Tibial artery (tissue), 4 donors: ENCODE measurements at places on chromosomes 3 and 15.

DNA sequence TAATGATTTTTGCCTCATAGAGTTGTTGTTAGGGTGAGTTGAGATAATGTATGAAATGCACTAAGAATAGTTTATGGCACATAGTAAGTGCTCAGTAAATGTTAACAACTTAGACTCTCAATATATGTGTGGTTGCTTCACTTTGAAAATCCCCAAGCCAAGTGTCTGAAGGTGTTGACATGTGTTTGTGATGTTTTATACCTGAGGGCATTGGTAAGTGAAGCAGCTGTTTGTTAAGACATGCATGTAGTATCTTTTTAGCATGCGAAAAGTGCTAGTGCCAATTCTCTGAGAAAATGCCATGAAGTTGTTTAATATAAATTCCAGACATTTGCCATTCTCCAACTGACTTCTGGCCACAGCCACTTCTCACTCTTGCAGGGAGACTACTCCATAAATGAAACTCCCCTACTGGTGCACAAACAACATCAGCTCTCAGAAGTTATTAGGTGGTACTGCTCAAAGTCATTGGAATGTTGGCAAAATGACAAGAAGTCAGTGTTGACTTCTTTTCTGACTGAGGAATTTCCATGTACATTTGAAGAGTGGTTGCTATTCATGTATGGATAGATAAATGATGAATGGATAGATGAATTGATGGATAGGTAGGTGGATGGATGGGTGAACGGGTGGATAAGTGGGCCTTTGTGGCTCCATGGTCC is 103.6 kb upstream of the NUDT16 start:
- H3K27me3 ChIP-seq, result no peaks in the 10 kb centered on the region
- no peaks in the 10 kb centered on the region for H3K36me3 ChIP-seq
- no peak overlapping the region for H3K27ac ChIP-seq
- H3K4me1 ChIP-seq, result peaks cover 3% of the 10 kb centered on the region

DNA sequence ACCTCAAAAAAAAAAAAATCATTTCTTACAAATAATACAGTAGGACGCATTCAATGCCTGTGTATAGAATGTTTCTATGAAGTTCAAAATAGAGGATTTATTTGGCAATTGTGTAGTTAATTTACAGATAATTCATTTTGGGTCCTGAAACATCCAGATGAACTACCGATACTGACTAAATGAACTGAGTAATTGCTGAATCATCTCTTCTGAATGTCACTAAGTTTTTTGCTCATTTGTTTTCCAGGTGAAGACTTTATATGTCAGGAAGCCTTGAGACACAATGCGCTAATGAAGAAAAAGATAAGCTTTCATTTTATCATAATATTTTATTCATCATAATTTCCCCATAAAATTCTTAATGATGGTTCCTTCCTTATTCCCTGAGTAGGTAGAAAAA is 39.7 kb downstream of the PCOLCE2 start:
- no peak for DNase-seq
- H3K27ac ChIP-seq, result no peak overlapping the region
- H3K36me3 ChIP-seq, result peaks cover 3% of the 10 kb centered on the region
- no peak overlapping the region for H3K4me3 ChIP-seq
- H3K4me1 ChIP-seq, result no peaks in the 10 kb centered on the region

DNA sequence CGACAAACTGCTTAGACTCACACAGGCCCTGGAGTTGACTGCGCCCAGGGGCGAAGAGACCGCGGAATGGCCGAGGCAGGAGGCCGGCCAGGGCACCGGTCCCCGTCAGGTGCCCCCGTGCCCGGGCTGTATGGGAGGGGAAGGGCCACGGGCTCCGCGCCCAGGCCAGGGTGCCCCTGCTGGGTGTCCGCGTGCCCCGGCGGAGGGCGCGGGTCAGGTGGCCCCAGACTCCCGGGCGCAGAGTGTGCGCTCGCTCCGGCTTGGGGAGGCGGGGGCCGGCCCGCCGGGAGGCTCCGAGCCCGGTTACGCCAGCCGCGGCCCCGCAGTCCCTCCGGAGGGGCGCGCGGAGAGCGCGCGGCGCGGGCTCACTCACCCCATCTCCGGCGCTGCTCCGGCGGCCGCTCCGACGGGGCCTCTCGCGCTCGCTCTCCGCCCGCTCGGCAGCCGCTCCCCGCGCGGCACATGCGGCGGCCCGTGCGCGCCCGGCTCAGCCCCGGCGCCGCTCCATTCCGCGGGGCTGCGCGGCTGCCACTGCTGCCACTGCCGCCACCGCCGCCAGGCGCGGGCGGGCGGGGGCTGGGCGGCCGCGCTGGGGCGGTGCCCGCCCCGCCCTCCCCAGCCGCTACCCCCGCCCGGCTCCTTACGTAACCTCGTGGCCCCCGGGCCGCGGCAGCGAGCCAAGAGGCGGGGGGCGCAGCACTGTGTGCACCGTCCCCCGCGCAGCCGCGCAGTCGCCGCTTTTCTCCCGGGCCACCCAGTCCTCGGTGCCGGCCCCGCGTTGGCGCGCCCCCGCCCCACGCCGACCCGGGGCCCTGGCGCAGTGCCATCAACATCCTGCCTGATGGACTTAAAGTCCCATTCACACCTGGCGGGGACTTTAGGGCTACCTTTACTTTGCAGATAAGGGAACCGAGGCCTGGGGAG is at the start of gene HOMER2:
Gene HOMER2, minus strand, starts transcription at position 563 of the 924 bp plus-strand sequence. Its CDS starts 185 bp downstream, at position 378.
- H3K27ac ChIP-seq, result no peak within 1 kb of the TSS
- peaks cover 18% of the 10 kb centered on the region for H3K4me1 ChIP-seq
- no peaks in the 10 kb centered on the region for H3K27me3 ChIP-seq

DNA sequence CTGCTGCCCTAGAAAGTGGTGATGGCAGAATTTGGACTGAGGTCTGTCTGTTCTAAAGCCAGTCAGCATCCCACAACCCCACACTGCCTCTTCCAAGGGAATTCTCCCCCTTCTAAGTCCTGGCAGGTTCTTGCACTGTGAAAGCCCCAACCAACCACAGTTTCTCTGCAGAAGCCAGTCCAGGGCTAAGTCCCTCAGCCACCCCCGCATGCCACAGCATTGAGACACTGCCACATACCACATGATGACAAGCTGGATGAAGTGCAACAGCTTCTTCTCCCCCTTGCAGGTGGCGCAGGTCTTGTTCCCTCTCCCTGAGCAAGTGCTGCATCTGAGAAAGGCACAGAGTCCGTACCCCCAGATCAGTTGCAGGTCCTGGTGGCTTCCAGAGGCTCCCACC is 18.6 kb downstream of the SSUH2 start:
- no peaks in the 10 kb centered on the region for H3K27me3 ChIP-seq
- no peak overlapping the region for H3K27ac ChIP-seq
- DNase-seq, result no peak
- no peak overlapping the region for H3K4me3 ChIP-seq
- no peaks in the 10 kb centered on the region for H3K36me3 ChIP-seq

DNA sequence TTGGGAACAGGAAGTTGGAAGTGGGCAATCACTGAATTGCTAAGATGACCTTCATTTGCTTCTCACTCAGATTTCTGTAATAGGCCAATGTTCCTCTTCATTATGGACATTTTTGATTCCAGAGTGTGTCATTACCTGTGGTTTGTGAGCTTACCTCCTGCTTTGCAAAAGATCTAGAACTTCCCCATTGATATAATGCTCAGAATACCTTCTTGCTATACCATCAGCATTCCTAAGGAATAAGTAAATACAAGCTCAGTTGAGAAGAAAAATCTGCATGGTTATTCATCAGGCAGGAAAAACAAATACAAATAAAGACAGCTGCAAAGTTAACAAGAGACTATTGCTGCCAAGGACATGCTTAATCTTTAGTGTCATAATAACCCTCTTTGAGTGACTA is 5.6 kb upstream of the RPL14 start:
- H3K27me3 ChIP-seq, result no peaks in the 10 kb centered on the region
- no peak for DNase-seq
- peaks cover 9% of the 10 kb centered on the region for H3K4me1 ChIP-seq
- H3K27ac ChIP-seq, result no peak overlapping the region

- no peak overlapping the region for H3K27ac ChIP-seq
- H3K4me3 ChIP-seq, result no peak overlapping the region
- no peaks in the 10 kb centered on the region for H3K36me3 ChIP-seq
- no peak for DNase-seq
- H3K27me3 ChIP-seq, result no peaks in the 10 kb centered on the region
- no peaks in the 10 kb centered on the region for H3K4me1 ChIP-seq
Observed at GRCh38 chr3:151794080-151794479, 19.8 kb upstream of the AADAC start.

GRCh38 chr3:194003114-194004057 is 132.6 kb upstream of the HES1 start:
- H3K4me3 ChIP-seq, result peak overlapping the region; percentile 48
- peak overlapping the region; percentile 60 for H3K27ac ChIP-seq
- no peaks in the 10 kb centered on the region for H3K36me3 ChIP-seq
- peaks cover 22% of the 10 kb centered on the region for H3K27me3 ChIP-seq
- H3K4me1 ChIP-seq, result peaks cover 5% of the 10 kb centered on the region
- peak; percentile 98 for DNase-seq

DNA sequence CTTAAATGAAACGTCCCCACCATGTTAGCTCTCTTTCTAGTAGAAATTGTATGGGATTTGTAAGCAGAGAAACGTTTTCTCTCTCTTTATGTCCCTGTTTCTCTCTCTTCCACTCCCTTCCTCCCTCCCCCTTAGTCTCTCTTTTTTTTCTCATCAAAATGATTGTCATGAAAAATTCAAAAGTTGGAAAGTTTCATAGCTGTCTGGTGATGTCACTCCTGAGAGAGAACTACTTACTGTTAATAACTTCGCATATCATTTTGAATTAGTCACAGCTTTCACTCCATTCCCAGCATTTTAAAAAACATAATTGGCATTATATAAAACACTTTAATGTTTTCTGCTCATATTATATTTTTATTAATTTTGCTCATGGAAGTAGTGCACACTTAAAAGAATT is 331.1 kb downstream of the C3orf38 start:
- DNase-seq, result no peak
- no peak overlapping the region for H3K27ac ChIP-seq
- H3K27me3 ChIP-seq, result no peaks in the 10 kb centered on the region

GRCh38 chr3:11060500-11061251 is 68.1 kb downstream of the SLC6A1 start:
- peak; percentile 38 for DNase-seq
- H3K4me1 ChIP-seq, result peaks cover 9% of the 10 kb centered on the region
- no peaks in the 10 kb centered on the region for H3K27me3 ChIP-seq
- H3K27ac ChIP-seq, result no peak overlapping the region
- H3K36me3 ChIP-seq, result no peaks in the 10 kb centered on the region

GRCh38 chr15:85099195-85099803 is 117.6 kb downstream of the PDE8A start:
- no peak for DNase-seq
- H3K27ac ChIP-seq, result no peak overlapping the region
- H3K4me1 ChIP-seq, result no peaks in the 10 kb centered on the region
- peaks cover 52% of the 10 kb centered on the region for H3K36me3 ChIP-seq
- no peaks in the 10 kb centered on the region for H3K27me3 ChIP-seq

DNA sequence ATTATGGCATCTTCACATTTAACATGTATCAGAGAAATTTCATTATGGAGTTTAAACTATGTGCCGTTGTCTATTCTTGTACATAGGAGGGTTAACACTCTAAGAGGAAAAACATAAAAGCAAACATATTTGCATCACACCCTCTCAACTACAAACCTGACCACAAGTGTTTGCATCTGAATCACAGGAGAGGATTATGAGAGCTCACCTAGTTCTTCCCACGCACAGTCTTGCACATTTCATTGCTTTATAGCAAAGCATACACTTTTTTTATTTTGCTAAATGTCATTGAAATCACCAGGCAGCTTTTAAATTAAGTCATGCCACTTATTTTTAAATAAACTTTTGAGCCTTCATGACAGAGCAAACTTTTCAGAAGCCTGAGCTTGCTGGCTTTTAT is 12.5 kb downstream of the TRAT1 start:
- H3K27ac ChIP-seq, result no peak overlapping the region
- no peaks in the 10 kb centered on the region for H3K27me3 ChIP-seq
- no peaks in the 10 kb centered on the region for H3K4me1 ChIP-seq
- no peaks in the 10 kb centered on the region for H3K36me3 ChIP-seq
- H3K4me3 ChIP-seq, result no peak overlapping the region

- H3K27me3 ChIP-seq, result no peaks in the 10 kb centered on the region
- H3K4me1 ChIP-seq, result no peaks in the 10 kb centered on the region
- H3K4me3 ChIP-seq, result no peak overlapping the region
Observed at GRCh38 chr3:127320529-127321121, 32.8 kb upstream of the PRR20G start.

GRCh38 chr3:171267104-171267503 is 193.1 kb downstream of the TNIK start:
- no peaks in the 10 kb centered on the region for H3K4me1 ChIP-seq
- no peaks in the 10 kb centered on the region for H3K27me3 ChIP-seq
- H3K36me3 ChIP-seq, result no peaks in the 10 kb centered on the region
- DNase-seq, result no peak
- H3K27ac ChIP-seq, result peak overlapping the region; percentile 17
- H3K4me3 ChIP-seq, result no peak overlapping the region
